ENCODE measurements at places on chromosomes 13 and 19.

GRCh38 chr19:19372656-19373416 lies 32.6 kb upstream of the GATAD2A start:
- no peak for DNase-seq

GRCh38 chr19:2590630-2591399 lies 111.7 kb downstream of the GNG7 start:
- no peak for DNase-seq

GRCh38 chr13:94411747-94412146 lies 67.7 kb downstream of the DCT start:
- DNase-seq, result no peak

DNA sequence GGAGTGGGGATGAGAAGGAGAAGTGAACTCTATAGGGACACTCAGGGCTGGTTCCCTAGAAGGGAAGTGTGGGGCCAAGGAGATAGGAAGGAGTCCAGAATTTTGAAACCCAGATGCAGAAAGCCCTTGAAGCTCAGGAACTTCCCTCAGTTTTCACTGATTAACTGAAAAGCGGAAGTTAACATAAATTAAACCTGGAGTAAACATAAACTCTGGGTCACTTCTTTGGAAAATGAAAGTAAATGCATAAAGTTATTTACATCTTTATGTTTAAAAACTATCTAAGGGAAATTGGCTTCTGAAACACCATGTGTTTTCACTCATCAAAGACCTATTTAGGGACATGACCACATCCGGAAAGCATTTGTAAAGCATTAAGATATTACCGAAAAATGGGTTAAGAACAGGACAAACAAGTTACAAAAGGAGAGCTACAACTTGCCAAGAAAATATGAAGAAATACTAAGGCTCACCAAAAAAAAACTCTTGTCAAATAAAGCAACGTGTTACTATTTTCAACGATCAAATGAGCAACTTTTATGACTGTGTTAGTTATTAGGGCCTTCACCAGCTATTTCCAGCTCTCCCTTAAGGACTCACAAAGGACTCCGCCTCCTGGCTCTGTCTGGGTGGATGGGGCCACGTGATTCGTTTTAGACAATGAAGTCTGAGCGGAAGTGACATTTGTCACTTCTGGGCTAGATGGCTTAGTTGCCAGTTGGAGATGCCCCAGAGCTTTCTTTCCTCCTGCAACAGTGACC lies 439.1 kb upstream of the ZNF507 start:
- DNase-seq, result no peak

DNA sequence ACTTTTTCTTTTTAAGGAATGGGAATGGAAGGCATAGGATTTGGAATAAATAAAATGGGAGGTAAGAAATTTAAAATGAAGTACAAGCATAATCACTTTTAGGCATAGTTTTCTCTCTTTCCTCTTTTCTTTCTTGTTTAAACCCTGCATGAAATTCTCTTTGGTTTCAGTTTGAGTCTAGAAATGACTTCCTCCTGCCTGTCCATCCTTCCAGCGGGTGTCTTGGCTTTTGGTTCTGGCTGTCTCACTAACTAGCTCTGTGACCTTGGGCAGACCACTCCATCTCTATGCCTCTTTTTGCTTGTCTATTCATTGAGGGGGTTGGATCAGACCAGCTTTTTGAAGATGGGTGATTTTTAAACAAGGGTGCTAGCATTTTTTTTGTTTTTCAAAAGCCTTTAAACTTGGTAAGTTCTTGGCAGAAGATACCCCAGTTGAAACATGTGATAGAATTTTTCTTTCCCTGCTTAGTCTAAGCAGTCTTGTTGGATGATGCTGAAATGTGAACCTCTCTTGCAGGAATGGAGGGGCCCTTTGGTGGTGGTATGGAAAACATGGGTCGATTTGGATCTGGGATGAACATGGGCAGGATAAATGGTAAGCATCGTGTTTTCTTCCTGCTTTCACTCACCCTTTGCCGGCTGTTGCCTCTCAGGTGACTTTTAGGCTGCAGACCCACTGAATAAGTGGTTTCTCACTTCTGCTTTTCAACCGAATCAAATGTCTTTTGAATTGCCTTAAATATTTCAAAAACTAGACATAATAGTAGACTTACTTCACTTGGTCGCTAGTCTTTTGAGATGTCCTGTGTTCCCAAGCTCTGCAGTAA lies 28.6 kb downstream of the PRAM1 start:
- no peak for DNase-seq

GRCh38 chr19:14363183-14364097 lies 17.8 kb upstream of the ADGRE5 start:
- DNase-seq, result peak; percentile 27
